ENCODE measurements at places on chromosomes 13 and 19.

DNA sequence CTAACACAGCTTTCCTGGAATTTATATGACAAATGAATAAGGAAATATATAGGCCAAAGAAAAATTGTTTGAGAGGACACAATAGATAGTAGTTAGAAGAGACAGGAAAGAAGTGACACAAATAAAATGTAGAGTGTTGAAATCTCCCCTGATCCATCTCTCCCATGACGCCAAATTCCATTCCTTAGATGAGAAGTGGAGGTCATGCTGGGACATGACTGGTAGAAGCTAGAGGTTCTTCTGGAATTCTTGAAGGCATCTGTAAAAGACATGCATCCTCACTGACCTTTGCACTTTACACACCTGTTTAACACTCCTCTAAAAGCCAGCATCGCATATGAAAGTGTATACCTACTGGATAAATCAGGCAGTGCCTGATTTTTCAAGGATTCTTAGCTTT is 67.8 kb downstream of the DGKH start:
- no peak for DNase-seq

DNA sequence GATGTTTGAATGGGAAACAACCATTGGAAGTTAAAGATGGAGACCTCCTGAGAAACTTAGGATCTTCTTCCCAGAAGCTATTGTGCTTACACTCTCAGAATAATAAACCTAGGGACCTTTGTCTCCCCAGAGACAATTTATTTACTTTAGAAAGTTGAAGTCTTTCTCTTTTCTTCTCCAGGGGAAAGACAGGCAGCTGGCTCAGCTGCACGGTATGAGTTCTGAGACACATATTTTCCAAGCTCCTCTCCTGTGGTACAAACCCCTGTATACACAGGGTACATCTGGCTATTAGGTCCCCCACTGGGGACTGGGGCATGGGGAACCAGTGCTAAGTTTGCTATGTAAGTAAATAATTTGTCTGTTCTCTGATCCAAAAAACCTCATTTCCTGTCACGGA is 67.5 kb upstream of the POSTN start:
- no peak for DNase-seq

GRCh38 chr13:59651479-59651878 is 512.2 kb downstream of the DIAPH3 start:
- DNase-seq, result no peak

GRCh38 chr19:2814426-2814825 is 5.2 kb upstream of the ZNF554 start:
- no peak for DNase-seq

DNA sequence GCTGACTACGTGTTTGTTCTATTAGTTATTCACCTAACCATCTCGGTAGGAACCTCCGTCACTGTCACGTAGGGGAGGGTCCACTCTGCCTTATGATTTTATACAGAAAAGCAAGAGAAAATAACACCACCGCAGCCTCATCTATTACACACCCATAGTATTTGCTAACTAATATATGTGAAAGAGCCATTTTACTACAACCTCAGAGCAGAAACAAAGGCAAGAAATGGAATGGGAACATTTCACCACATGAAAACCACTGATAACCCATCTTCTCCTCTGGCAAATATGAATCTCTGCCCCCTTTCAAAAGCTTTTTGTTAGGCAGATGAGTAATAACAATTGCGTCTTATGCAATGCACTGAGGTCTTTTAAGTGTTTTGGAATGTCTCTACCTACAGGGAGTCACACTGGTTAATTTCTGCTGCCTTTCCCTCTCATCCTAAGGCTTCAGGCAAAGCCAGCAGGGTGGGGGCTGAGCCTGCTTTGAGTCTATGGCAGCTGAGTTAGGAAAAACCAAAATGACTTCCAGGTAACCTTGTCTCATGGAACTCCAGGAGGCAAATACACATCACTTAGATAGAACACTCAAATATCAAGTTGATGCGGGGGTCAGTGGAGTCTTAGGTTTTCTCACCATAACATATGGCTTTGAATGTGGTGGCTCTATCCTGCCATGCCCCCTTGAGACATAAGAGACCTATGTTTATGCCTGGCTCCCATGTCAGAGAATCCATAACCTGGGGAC is 15.0 kb downstream of the TSHZ3 start:
- DNase-seq, result no peak

DNA sequence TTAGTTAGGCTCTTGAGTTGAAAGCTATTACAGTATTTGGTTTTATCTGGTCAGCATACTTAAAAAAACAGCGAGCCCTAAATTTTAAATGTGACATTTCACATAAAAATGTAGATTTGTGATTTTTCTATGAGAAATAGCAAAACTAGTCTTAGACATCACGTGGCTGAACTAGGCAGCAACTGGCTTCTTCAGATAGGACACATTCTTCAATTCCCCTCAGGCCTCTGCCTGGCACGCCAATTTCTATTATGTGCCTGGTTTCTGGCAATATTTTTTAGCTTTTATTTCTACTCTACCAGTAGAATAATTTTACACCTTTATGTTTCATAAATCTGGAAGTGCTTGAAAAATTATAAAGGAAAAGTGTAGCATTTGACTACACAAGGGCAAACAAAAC is 433.7 kb downstream of the DIAPH3 start:
- no peak for DNase-seq

GRCh38 chr13:113413898-113414282 is 39.4 kb downstream of the ADPRHL1 start:
- no peak for DNase-seq

- DNase-seq, result no peak
These were observed 29.2 kb upstream of the TM9SF2 start for GRCh38 chr13:99472122-99472440.

DNA sequence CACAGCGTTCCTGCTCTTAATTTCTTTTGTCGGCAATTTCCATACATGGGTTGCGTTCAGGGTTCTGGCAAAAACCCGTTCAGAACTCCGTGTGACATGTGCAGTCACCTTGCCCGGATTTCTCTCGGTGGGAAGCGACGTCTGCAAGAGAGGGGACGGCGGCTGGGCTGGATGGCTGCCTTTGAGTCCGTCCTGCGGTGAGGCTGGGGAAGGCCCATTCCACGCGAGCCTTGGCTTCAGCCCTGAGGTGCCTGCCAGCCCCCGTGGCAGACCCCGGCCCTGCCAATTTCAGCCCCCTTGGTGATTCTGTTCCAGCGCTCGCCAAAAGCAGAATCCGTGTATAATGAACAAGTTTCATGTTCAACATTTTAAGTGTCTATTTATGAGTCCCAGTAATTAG is 72.6 kb upstream of the TSHZ3 start:
- no peak for DNase-seq

DNA sequence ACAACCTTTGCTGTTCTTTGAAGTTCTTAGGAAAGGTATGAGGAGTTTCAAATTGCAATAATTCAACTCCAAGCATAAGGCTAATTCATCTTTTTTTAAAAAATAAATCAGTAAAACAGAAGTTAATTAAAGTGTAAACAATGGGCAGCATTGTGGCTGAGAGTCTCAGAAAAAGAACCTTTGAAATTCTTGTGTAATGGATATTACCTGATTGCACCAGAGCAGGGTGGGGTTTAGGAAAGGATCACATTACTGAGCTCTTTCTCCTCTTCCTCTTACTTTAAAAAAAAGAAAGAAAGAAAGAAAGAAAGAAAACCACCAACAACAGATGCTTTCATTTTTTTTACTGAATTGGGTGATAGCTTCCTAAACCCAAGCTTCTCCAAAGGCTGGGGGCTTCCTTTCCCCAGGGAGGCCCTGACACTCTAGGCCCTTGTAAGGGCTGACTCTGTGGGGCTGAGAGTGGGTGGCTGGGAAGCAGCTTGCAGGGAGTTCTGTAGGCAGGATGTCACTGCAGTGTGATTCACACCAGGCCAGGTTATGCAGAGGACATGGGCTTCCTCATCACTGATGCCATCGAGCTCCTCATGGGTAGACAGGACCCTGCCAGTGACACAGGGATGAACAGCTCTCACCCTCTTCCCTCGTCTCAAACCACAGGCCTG is 564.5 kb downstream of the FGF9 start:
- DNase-seq, result no peak

- no peak for DNase-seq
These were observed 13.7 kb upstream of the CCL25 start for GRCh38 chr19:8038815-8039214.

- no peak for DNase-seq
These were observed 15.4 kb upstream of the NOP53 start for GRCh38 chr19:47729799-47730520.

DNA sequence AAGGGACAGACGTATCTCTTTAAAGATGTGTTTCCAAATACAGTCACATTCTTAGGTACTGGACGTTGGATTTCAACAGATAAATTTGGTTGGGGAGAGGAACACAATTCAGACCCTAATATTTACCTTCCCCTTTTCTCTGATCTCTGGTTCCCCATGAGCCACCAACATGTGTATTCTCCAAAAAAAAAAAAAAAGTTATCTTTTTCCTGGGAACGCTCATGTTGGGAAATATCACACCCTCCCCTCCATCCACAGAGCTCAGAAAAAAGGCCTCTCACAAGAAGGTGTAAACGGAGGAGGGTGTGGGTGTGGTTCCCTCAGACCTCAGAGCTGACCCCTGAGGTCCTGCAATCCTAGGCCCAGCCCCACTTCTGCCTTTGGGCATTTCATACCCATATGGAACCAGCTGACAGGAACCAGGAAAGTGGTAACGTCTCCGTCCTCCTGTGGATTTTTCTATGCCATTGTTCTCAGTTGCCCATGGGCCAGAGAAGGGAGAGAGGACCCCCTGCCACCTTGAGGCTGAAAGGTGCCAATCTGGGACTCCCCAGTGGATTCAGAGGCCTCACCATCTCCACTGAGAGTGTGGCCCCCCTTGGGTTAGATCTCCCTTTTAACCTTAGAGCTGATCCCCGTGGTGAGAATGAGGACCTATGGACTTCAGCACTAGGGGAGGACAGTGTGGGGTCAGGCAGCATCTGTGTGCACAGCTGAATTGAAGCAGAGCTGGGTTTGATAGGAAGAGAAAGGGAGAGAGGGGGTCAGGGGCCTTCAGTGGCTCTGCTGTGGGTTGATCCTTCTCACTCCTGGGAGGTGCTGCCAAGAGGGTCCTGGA is 8.4 kb upstream of the SIGLEC12 start:
- DNase-seq, result no peak

DNA sequence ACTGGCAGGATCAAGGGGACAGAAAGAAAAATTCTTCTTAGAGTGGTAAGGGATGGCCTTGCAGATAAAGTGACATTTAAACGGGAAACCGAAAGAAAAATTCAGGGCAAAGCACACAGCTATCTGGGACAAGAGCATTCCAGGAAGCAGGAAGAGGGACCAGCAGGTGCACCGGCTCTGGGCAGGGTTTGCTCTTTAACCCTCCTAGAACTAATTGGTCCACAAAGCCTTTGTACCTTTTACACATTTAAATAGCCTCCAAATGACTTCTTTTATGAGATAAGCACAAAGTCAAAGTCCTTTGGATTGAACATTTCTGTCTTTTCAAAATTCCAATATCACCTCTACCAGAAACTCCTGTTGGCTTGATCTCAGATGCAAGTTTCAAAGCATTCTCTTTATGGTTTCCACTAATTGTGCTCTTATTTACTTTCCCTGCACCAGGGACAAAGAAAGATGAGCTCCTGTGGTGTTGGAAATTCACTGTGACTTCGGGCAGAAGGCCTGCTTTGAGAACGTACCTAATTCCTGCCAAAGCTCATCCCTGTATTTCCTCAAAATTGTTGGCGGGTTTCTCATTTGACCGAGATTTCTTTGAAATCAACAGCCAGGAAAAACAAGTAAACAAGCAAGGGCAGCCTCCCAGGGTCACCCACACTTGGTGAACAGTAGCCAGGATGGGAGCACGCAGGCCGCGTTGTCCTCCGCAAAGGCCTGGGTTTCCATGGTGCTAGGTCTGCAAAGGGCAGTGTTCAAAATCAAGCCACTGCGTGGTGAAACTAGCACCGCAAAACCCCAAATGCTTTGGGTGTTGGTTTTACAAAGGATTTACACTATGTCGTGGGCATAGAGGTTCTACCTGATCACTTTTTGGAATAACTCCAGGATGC is 98.6 kb downstream of the IRS2 start:
- no peak for DNase-seq

GRCh38 chr19:1760020-1760419 is 6.7 kb downstream of the ONECUT3 start:
- no peak for DNase-seq

- DNase-seq, result no peak
These were observed 60.2 kb downstream of the PEX11G start for GRCh38 chr19:7428651-7429113.

GRCh38 chr13:44566601-44567000 is 9.5 kb downstream of the TSC22D1 start:
- DNase-seq, result no peak

GRCh38 chr13:106919638-106920037 is 351.7 kb upstream of the ARGLU1 start:
- DNase-seq, result no peak

Measured in SIG-M5 (cell line).